Fibroblast of villous mesenchyme (primary cell): ENCODE measurements at places on chromosomes 1 and 21. TPM values are rescaled to one million over a fixed set of nuclear protein-coding genes. Genes with fewer than 3 reads are reported as not detected.

The GNPAT gene
- 41.6 and 53.1 TPM in 2 replicates for total RNA-seq

The C1QTNF12 gene
- 0.32 and 0.43 TPM in 2 replicates for total RNA-seq

The SPATA6 gene
- total RNA-seq = 4.2 and 4.7 TPM in 2 replicates

The HHAT gene
- total RNA-seq = 9.0 and 15.1 TPM in 2 replicates

The CIART gene
- total RNA-seq = 6.5 and 8.1 TPM in 2 replicates

The TDRD5 gene
- total RNA-seq = not detected in 2 replicates

The HPCAL4 gene
- not detected in 2 replicates for total RNA-seq

The MAN1C1 gene
- total RNA-seq = 3.9 and 5.2 TPM in 2 replicates

The LRP8 gene
- 27.6 and 34.8 TPM in 2 replicates for total RNA-seq

The TRIM45 gene
- 1.7 and 2.6 TPM in 2 replicates for total RNA-seq

The BEST4 gene
- total RNA-seq = not detected in 2 replicates

The RIMS3 gene
- 0.32 and 0.86 TPM in 2 replicates for total RNA-seq

The SGIP1 gene
- 98.9 and 180 TPM in 2 replicates for total RNA-seq

The C8B gene
- total RNA-seq = not detected in 2 replicates
